ENCODE measurements at places on chromosomes 12 and 14.

DNA sequence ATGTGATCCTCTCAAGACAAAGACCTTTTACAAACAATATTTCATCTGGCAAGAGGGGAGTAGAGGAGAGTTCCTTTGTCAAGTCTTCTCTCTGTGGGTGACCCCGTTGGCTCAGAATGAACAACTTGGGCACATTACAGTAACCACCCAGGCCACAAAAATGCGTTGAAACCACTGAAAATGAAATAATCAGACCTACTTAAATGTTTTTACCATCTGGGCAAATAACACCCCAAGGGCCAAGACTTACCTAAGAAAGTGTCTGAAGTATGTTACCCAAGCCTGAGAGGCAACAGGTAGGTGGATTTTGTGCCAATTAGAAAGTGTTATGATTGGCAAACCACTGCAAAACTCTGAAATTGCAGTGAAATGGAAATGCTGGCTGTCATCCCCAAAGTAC, 1.3 kb downstream of the TC2N start:
- DNase-seq: no peak

GRCh38 chr12:132651444-132652100, 33.0 kb downstream of the P2RX2 start:
- no peak for DNase-seq

GRCh38 chr12:51098611-51099010, 15.2 kb upstream of the CSRNP2 start:
- DNase-seq: no peak

DNA sequence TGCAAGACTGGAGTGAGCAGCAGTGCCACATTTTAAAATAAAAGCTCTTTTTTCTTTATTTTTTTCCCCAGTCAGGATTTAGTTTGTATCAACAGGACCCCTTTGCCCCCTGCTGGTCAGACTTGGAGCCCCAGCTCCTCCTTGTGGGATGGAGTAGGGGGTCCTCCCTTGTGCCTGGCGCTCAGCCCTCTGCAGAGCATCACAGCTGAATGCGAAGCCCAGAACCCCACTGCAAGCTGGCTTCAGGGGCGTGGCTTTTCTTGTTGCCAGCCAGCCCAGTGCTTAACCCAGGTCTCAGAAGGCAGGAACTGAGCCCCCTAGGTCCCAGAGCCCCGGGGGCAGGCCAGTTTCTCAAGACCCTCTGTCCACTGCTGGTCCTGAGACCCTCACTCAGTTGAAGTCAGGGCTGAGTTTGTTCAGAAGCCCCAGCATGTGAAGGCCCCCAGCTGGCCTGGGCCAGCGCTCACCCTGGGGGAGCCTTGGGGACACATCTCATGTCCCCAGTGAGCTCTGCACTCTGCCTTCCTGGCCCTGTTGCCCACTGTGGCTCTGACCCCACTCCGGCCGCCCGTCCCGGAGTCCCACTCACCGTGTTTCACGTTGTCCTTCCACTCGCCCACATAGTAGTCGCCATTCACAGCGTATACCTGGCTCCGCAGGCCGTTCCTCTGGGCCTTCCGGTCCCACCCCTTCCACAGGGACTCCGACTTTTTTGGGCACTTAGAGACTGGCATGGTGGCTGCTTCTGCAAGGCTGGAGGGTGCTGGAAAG, 519 bp downstream of the MORN3 start:
- DNase-seq: no peak

DNA sequence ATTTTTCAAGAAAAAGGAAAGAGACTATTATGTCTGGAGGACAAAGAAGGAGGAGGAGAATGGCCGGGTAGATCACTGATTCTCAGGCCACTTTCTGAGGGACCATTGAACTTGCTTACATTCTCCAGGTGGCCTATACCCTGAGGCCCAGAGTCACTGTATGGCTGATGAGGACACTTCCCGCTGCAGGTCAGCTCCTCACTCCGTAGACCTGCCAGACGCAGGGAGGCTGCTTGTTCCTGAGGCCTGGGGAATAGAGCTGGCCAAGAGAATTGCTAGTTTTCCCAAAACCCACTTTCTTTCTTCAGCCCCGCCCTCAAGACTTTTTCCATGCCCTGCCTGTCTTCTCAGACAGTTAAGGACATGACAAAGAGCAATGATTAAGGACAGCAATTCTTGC, 510.5 kb upstream of the TBX3 start:
- no peak for DNase-seq

GRCh38 chr12:2329661-2330210, 276.9 kb downstream of the CACNA1C start:
- no peak for DNase-seq

DNA sequence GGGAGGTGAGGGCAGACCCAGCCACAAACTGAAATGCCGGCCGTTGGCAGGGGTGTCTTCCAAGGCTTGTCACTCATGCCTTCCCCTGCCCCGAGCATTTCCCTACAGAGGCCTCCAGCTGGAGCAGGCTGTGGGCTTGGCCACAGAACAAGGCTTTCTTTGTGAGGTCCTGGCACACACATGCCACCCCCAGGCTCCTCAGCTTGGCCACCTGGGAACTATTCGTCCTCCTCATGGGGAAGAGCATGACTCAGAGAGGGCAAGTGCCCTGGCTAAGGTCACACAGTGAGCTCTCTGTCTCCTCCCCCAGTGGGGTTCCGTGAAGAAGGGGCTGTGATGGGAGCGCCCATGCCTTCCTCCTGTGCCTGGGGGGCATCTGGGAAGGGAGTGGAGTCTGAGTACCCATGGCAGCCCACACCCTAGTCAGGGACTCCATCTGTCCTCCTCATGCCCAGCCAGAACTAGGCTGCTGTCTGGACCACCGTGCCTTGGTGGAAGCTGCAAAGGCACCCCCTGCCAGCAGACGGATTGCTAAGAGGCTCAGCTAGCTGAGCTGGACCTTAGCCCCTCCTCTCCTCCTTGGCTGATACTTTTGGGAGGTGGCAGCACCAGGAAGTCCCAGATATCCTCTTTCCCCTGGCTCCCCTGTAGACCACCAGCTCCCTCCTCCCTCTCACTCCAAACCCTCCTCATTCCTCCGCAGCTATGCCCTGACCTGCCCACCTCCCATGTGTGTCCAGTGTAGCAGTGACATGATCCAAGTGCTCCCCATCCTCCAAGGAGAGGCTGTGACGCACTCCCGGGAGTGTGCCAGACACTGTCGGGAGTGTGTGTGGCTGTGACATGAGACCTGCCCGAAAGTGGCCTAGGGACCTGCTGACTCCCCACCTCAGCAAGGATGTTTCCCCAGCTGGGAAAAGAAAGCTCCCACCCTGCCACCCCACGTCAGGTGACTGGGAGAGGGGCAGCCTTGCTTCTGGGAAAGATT, 21.4 kb downstream of the ABCB9 start:
- peak; percentile 73 for DNase-seq

GRCh38 chr12:6538420-6539313, 4.3 kb downstream of the GAPDH start:
- DNase-seq: no peak

DNA sequence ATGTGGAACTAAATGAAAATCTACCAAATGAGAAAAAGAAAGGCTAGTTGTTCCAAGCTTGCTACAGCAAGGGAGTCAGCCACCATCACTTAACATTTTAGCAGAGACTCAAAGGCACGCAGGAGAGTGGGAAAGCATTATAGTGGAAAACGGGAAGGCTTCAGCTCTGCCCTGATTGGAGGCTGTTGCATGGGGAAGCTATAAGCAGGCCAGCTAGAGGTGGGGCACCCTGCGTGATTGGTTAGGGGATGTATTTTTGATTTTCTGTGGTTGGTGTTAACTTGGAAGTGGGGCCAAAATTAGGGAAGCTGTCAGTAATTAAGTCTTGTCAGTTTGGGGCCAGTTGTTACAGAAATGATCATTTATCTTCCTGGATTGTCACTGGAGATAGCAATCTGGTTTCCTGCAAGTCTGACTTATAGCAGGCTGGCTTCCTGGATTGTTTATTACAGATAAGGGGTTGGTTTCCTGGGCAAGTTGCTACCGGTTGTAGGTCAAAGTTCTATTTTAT, 93.9 kb downstream of the FAR2 start:
- no peak for DNase-seq

DNA sequence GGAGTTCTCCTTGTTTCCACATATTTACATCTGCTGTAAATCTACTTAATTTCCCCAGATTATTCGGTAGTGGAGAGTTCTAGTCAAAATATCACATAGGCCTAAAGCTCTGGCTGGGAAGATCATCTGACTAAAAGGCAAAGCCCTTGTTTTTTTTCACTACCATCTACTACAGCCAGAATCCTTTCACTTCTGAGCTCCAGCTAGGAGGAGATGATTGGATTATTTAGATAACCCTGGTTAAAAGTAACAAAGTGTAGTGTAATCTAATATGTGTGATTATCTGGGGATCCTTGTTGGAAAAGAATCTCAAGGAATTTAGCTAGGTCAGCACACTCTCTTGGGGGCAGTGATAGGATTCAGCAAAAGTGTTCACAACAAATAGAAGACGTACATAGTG, 125.4 kb downstream of the DYRK2 start:
- no peak for DNase-seq

- DNase-seq: no peak
Measured at GRCh38 chr14:104883681-104884361, 18.8 kb downstream of the CEP170B start.

- DNase-seq: no peak
Measured at GRCh38 chr12:47704719-47705118, 1.1 kb downstream of the RPAP3 start.

GRCh38 chr12:13811061-13811460, 170.3 kb downstream of the GRIN2B start:
- DNase-seq: no peak

DNA sequence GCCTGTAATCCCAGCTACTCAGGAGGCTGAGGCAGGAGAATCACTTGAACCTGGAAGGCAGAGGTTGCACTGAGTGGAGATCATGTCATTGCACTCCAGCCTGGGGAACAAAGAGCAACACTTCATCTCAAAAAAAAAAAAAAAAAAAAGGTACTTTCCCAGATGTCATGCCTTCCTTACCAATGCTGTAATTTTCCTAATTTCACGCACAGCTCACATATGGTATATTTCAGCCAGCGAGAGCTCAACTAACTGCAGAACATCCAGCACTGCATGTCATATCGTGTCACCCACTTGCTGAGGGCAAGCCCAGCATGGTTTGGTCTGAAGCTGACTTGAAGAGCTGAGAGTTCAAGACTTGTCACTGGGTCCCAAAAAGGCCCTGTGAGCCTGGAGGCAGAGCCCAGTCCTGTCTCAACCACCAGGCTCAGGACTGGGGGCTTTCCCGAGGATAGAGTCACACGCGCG, 29.0 kb downstream of the NFKBIA start:
- no peak for DNase-seq

DNA sequence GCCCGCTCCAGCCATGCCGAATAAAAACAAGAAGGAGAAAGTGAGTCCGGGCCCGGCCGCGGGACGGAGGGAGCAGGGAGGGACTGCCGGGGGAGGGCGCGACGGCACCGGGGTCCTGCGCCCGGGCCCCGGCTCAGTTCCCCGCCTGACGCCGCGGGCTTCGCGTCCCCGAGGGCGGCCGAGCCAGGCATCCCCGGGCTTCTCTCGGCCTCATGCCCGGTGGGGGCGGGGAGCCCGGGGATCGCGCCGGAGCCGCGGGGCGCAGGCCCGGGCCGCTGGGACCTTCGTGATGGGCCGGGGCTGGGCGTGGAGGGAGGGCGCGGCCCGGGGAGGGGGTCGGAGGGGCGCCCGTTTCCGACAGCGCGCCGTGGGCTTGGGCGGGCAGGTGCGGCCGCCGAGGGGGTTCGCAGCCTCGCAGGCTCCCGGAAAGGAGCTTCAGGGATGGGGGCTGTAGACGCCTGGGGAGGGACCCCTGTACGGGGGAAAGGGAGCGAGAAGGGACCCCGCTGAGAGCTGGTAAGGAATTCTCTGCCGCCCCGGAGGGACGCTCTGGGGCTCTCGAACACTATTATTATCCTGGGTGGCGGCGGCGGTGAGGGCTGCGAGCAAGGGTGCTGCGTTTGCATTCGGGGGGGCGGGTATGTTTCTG, 496 bp downstream of the PPP2R5C start:
- DNase-seq: no peak

- no peak for DNase-seq
Measured at GRCh38 chr14:101088395-101088667, 184.8 kb upstream of the RTL1 start.

- DNase-seq: no peak
Measured at GRCh38 chr14:23984891-23985602, 3.7 kb upstream of the DHRS4L2 start.
